ENCODE measurements at places on chromosomes 16 and 17.

GRCh38 chr17:48031966-48032365, 5.6 kb downstream of the COPZ2 start:
- no peak for DNase-seq

- no peak for DNase-seq
Measured at GRCh38 chr16:85868495-85868894, 30.5 kb upstream of the IRF8 start.

DNA sequence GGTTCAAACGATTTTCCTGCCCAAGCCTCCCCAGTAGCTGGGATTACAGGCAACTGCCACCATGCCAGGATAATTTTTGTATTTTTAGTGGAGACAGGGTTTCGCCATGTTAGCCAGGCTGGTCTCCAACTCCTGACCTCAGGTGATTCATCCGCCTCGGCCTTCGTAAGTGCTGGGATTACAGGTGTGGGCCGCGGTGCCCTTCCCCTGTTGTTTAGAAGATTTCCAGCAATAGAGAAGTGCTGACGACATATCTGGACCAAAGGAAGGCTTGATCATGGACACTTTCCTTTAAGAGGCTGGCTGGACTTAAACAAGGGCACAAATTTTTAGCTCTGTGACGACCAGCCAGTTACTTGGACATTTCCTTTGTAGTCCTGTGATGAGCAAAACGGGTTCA, 1.3 kb upstream of the MT1M start:
- DNase-seq: no peak

DNA sequence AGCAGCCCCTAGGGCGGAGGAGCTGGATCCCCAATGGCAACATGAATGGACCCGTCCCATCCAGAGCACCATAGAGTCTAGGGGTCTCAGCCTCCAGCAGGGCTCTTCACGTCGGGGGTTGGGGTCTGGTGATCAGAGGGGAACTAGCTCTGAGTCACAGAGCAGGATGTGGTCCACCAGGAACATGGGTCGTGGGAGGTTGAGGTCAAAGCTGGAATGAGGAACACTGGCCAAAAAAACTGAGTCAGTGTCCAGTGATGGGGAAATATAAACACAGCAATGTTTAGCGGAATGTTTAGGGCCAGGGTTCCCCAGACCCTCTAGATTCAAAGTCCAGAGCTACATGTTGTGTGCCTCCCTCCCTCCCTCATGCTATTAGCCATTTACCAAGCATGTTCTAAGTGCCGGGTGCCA, 79.1 kb upstream of the C16orf82 start:
- no peak for DNase-seq

DNA sequence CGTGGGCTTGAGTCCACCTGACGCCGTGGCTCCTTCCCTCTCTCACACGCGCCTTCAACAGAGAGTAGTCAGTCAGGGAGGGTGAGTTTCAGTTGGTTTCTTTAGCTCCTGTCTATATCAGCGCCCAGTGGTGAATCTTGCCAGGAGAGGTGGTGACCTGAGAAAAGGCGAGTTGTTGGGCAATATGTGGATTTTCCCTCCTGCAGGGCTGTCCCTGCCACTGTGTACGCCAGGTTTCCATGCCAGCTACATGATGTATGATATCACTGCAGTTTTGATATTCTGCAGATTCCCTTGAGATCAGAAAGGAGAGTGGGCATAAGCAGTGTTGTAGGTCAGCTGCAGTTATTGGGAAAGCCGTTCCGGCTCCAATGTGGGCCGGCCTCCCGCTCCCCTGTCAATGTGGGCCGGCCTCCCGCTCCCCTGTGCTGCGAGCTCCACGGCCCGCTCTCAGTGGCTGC, 31.4 kb downstream of the BANP start:
- no peak for DNase-seq

Data from NAMALWA (cell line).